ENCODE measurements at places on chromosomes 4 and X.
A peak's percentile ranks its signal among the peaks of the same experiment; 100 is the strongest.

GRCh38 chr4:177405508-177405907, 36.7 kb downstream of the AGA start:
- no peak for DNase-seq

DNA sequence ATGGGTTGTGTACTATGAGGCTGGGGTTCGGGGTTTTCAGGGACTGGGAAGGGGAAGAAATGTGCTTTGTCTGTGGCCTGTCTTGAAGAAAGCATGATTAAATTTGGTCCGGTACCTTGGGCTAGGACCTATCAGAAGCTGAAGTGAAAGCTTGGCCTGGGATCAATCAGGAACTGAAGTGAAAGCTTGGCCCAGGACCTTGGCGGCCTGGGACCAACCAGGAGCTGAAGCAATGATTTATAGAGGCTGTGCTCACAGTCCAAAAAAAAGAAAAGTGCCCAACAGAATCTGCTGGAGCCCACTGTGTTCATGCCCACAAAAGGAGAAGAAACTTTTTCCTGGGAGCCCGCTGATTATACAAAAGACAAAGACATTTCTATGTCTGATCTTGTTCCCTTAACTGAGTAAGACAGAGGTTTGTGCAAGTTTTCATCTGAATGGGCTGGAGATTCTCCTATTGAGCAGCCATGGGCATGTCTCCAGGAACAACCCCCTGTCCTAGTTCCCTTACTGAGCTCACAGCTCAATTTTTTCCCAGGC, 1427.9 kb downstream of the FAM133A start:
- DNase-seq = no peak

DNA sequence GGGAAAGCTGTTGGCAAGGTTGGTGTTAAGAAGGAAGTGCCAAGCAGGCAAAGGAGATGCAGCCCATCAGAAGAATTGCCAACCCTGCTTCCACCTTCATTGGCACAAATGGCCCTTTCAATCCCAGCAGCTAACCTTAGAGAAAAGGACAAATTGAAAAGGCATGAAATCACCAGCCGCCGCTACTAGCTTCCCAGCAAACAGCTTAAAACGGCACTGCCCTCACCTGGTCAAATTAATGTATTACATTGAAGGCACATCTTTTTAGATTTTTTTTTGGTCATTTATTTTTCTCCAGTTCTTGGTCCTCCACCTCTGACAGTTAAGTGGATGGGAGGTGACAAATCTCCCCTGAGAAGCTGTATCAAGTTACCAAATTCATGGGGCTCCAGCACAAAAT, 51.0 kb upstream of the NHSL2 start:
- DNase-seq = peak; percentile 79

- no peak for DNase-seq
These were observed 18.9 kb upstream of the ABLIM2 start for GRCh38 chr4:8177552-8177951.
